Thyroid gland (tissue), 4 donors: ENCODE measurements at places on chromosomes 3 and 15. TPM values are rescaled to one million over a fixed set of nuclear protein-coding genes. Genes with fewer than 3 reads are reported as not detected.

DNA sequence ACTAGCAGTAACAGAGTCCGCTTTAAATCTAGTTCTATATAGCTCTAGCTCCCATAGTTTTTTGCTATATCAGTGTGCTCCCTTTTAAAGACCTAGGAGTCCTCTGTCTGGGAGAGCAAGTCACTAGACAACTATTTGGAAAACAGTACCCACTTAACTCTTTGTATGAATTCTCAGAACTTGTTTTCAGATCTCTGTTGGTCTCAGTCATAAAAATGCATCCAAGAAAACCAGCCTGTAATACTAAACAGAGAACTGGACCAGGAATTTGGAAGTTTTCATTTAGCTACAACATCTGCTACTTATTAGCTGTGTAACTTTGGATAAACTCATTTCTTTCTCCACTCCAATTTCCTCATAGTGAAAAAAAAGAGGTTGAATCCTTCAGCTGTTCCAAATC, 56.9 kb upstream of the C3orf49 start:
- no peaks in the 10 kb centered on the region for H3K36me3 ChIP-seq
- DNase-seq, result no peak
- no peak overlapping the region for H3K27ac ChIP-seq
- H3K27me3 ChIP-seq, result no peaks in the 10 kb centered on the region
- no peak overlapping the region for H3K4me3 ChIP-seq
- H3K4me1 ChIP-seq, result no peaks in the 10 kb centered on the region

DNA sequence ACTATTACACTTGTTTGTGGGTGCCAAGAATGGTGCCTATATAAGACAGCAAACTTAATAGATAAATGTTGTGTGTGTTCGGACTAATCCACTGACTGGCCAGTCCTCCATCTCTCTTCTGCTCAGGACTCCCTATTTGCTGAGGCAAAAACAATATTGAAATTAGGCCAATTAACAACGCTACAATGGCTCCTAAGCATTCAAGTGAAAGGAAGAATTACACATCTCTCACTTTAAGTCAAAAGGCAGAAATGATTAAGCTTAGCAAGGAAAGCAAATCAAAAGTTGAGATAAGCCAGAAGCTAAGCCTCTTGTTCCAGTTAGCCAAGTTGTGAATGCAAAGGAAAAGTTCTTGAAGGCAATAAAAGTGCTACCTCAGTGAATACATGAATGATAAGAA, 126.9 kb downstream of the CCNL1 start:
- H3K27me3 ChIP-seq, result no peaks in the 10 kb centered on the region
- no peak for DNase-seq
- H3K4me1 ChIP-seq, result no peaks in the 10 kb centered on the region
- H3K4me3 ChIP-seq, result no peak overlapping the region
- no peaks in the 10 kb centered on the region for H3K36me3 ChIP-seq

- H3K27ac ChIP-seq, result no peak overlapping the region
- H3K36me3 ChIP-seq, result no peaks in the 10 kb centered on the region
- peak; percentile 24 for DNase-seq
- H3K4me3 ChIP-seq, result no peak overlapping the region
- H3K4me1 ChIP-seq, result peaks cover 12% of the 10 kb centered on the region
Measured at GRCh38 chr15:75349851-75350588, 3.2 kb downstream of the NEIL1 start.

DNA sequence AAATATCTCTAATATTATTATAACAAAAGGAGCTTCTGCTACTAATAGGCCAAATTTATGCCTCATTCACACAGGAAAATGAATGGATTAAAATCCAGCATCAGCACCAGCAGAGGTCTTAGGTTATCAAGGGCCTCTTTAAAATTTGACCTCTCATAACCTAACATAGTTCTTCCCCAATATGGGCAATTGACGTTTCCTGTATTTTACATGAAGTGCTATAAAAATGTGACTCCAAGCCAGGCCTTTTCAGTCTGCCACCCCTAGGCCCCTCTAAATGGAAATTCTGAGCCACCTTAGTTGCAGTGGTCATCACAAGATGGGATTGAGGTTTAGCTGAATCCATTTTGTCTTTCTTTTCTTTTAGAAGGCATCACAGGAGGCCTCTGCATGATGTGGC, 70.1 kb downstream of the CASR start:
- no peaks in the 10 kb centered on the region for H3K4me1 ChIP-seq
- no peaks in the 10 kb centered on the region for H3K27me3 ChIP-seq
- DNase-seq, result no peak
- H3K36me3 ChIP-seq, result no peaks in the 10 kb centered on the region

- no peak overlapping the region for H3K27ac ChIP-seq
- no peaks in the 10 kb centered on the region for H3K27me3 ChIP-seq
- H3K4me1 ChIP-seq, result no peaks in the 10 kb centered on the region
- DNase-seq, result no peak
- H3K4me3 ChIP-seq, result no peak overlapping the region
Measured at GRCh38 chr3:111035316-111035715, 36.3 kb upstream of the NECTIN3 start.

DNA sequence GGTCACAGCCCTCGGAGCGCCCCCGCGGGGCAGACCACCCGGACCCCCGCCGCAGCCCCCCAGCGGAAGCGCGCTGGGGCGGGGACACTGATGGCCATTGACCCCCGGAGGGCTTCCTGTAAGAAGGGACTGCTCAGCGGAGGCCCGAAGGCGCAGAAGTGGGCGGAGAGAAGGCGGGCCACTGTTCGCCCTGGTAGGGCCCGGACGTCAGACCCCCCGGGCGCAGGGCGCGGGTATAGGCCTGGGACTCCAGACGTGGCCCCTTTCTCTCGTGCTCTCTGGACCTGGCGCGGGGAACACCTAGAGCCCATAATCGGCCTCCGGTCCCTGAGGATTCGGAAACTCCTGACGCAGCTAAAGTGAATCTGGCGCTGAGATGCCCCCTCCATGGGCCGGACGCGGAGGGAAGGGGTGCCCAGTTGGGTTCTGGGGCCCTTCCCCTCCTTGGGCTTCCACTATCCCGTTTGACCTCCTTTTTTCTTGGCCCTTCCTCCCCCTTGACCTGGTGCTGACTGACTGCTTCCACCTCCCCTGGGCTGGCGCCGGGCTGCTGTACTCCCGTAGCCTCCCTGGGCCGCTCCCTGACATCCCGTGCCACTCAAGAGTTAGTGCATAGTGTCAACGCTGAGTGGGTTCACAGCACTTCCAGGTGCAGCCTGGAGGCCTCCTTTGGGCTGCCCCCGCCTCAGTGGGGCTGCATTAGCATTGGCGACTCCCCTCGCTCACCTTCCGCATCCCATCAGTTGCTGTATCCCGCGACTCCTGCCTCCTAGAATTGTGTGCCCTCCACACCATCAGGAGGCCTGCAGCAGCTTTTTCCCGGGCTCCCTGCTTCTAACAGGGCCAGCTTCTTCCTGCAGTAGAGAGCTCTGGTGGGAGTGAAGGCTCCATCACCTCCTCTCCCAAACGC, 694 bp downstream of the ABTB1 start:
- peak overlapping the region; percentile 97 for H3K4me3 ChIP-seq
- H3K27me3 ChIP-seq, result no peaks in the 10 kb centered on the region
- peak; percentile 49 for DNase-seq

CYP1A2 gene
- total RNA-seq, result 2.8 TPM

DNA sequence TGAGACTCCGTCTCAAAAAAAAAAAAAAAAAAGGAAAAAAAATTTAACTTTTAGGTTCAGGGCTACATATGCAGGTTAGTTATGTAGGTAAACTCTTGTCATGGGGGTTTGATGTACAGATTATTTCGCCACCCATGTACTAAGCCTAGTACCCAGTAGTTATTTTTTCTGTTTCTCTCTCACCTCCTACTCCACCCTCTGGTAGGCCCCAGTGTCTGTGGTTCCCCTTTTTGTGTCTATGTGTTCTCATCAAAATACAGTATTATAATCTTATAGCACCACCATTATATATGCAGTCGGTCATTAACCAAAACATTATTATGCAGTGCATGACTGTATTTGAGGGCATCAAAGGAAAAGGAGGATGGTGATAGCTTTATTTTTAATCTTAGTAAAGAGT, 47.3 kb downstream of the CHP1 start:
- no peaks in the 10 kb centered on the region for H3K27me3 ChIP-seq
- no peak overlapping the region for H3K27ac ChIP-seq
- no peaks in the 10 kb centered on the region for H3K4me1 ChIP-seq
- H3K4me3 ChIP-seq, result no peak overlapping the region
- no peak for DNase-seq

- no peaks in the 10 kb centered on the region for H3K36me3 ChIP-seq
- DNase-seq, result no peak
- H3K27me3 ChIP-seq, result no peaks in the 10 kb centered on the region
- H3K27ac ChIP-seq, result no peak overlapping the region
- no peaks in the 10 kb centered on the region for H3K4me1 ChIP-seq
Measured at GRCh38 chr3:184788751-184789150, 23.2 kb upstream of the VPS8 start.

- no peak overlapping the region for H3K27ac ChIP-seq
- H3K4me1 ChIP-seq, result no peaks in the 10 kb centered on the region
- no peaks in the 10 kb centered on the region for H3K36me3 ChIP-seq
- DNase-seq, result no peak
Measured at GRCh38 chr3:185332026-185332735, 30.8 kb upstream of the MAP3K13 start.

GRCh38 chr3:57787867-57788623, 31.9 kb downstream of the SLMAP start:
- no peaks in the 10 kb centered on the region for H3K36me3 ChIP-seq
- no peaks in the 10 kb centered on the region for H3K27me3 ChIP-seq
- peaks cover 19% of the 10 kb centered on the region for H3K4me1 ChIP-seq
- H3K4me3 ChIP-seq, result no peak overlapping the region

- DNase-seq, result no peak
- H3K36me3 ChIP-seq, result no peaks in the 10 kb centered on the region
- H3K4me3 ChIP-seq, result no peak overlapping the region
Measured at GRCh38 chr3:2920103-2920502, 190.1 kb downstream of the IL5RA start.

DNA sequence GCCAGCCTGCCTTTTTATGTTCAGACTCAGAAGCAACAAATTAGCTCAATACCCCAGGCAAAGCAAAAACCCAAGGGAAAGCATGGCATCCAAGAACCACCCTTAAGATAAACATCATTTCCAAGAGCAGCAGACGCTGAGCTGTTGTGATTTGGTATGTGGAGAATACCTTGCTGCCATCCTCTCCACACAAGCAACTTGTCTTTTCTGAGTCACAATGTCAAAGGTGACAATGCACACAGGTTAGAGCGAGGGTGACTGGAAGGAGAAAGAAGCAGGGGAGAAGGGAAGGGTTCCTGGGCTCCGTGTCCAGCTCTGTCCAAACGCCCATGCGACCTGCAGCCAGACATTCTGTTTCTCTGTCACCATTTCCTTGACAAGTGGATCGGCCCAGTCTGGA, 6.0 kb downstream of the PCSK6 start:
- no peak overlapping the region for H3K4me3 ChIP-seq
- H3K4me1 ChIP-seq, result no peaks in the 10 kb centered on the region
- H3K27ac ChIP-seq, result no peak overlapping the region

- H3K36me3 ChIP-seq, result no peaks in the 10 kb centered on the region
- H3K4me1 ChIP-seq, result peaks cover 3% of the 10 kb centered on the region
- H3K27me3 ChIP-seq, result no peaks in the 10 kb centered on the region
- no peak overlapping the region for H3K4me3 ChIP-seq
- DNase-seq, result peak; percentile 78
Measured at GRCh38 chr15:98083203-98083910, 122.9 kb downstream of the ARRDC4 start.

- peaks cover 15% of the 10 kb centered on the region for H3K4me1 ChIP-seq
- no peak for DNase-seq
- no peaks in the 10 kb centered on the region for H3K27me3 ChIP-seq
- no peak overlapping the region for H3K4me3 ChIP-seq
Measured at GRCh38 chr3:32372213-32372490, 19.5 kb upstream of the CMTM7 start.
